ENCODE measurements at places on chromosomes 6 and 20.

DNA sequence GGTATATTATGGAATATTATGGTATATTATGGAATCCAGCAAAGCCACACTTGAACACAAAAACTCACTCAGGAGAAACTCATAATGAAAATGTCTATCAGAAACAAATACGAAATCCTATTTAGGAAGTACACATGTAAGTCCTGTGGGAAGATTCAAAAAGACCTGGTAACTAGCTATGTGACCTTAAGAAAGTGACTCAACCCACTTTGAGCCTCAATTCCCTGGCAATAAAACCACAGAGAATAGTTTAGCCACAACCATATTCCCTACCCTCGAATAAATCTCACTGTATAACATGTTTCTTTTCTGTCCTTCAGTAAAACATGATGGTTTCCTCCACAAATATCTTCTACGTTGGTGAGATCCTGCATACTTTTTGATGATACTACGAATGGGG, 56.4 kb downstream of the ZMYND8 start:
- no peak for DNase-seq

GRCh38 chr6:16602035-16602434, 159.2 kb downstream of the ATXN1 start:
- no peak for DNase-seq

- DNase-seq, result peak; percentile 53
Measured at GRCh38 chr6:43972913-43973300, 154.3 kb downstream of the MRPL14 start.

DNA sequence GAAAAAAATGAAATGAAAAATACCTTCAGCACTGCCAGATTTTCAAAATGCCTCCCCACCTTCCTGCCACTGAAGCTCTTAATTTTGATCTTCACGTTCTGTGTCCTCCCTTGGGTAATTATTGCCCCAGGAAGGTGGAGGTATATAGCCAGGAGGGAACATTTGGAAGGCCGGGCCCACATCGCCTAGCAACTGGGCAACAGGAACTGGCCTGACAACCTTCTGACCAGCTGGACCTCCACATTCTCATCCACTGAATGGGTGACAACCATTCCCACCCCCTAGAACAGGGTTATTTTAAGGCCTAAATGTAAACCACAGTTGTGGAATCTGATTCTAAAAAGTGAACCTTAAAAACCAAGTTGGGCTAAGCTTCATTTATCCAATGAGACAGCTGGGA, 3.2 kb downstream of the RRBP1 start:
- DNase-seq, result no peak

DNA sequence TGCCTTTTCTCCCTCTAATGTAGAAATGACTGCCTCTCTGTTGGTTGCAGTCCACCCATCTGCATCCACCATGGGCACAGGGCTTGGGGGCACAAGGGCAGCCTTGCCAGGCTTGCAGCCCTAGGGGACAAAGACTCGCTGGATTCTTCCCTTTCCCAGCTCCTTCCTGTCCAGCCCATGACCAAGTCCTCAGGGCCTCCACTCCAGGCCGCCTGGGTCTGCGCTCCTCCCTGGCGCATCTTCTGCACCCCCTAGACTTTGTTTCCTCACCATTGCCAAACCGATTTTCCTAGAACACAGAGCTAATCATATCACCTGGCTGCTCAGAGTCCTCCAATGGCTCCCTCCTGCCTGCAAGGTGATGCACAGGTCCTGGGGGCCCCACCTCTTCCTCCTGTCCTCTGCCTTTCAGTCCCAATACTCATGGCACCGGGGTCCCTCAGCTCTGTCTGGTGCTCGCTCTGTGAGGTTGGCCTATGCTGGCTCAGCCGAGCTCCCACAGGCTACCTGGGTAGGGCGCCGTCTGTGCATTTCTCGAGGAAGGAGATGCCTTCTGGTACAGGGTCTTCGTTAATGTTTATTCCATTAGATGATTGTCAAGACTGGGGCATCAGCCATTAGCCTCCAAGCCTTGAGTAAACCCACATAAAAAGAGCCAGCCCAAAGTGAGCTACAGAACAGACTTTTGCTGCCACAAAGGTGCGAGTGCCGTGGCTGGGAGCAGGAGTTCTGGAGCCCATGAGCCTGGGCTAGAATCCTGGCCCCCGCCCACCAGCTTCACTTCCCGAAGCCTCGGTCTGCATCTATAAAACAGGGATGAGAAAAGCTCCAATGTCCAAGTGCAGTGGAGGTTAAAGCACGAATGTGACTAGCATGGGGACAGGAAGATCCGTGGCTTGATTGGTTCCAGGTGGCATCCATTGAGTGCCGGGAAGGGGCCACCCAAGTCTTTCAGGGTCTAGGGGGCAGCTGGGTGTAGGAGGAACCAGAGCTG, 17.7 kb downstream of the PSMG4 start:
- DNase-seq, result no peak

GRCh38 chr6:603265-603664, 53.6 kb downstream of the HUS1B start:
- no peak for DNase-seq

- DNase-seq, result no peak
Measured at GRCh38 chr6:42128460-42129359, 13.7 kb downstream of the C6orf132 start.

- no peak for DNase-seq
Measured at GRCh38 chr20:50857348-50857747, 62.5 kb downstream of the BCAS4 start.

DNA sequence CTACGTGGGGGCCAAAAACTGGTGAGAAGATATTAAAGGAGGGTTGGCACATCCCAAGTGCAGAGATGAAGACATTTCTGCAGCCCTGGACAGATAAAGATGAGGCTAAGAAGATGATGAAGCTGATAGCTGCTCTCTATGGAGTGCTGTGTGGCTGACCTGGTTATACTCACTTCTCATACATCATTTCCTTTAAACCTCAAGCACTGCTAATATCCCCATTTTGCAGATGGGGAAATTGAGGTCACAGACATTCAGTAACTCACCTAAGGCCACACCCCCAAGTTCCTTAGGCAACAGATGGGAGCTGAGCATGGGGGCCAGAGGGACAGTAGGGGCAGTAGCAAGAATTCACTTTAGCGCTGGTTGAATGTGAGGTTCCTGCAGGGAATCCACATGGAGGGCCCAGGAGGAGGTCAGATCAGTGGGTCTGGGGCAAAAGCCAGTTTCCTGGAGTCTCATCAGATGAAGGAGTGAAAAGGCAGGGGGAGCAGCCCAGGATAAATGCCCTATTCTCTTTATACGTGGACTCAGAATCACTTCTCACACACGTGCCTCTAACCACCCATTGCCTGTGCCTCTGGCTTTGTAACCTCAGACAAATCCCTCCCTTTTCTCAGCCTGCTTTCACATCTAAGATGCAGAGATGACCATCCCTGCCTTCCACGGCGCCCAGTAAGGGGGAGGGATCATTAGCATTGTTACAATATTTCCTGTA, 125.8 kb downstream of the NFATC2 start:
- DNase-seq, result no peak

DNA sequence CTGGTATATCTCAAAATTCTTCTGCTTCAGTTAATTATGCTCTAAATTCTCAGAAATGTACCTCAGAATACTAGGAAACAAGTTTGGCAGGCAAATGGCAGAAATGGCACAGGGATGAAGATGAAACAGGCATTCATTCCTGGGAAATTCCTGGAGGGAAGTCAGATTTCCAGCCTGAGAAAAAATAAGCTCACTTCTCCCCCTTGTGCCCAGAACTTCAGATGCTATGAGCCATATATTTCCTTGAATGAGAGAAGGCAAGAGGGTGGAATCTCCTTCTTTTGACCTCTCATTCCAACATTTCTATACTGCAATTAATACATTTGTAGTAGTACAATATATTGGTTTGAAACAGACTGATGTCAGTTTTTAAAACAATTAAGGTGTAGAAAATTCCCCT, 22.8 kb downstream of the RGS17 start:
- no peak for DNase-seq

GRCh38 chr6:62393608-62394007, 107.6 kb upstream of the KHDRBS2 start:
- DNase-seq, result no peak

DNA sequence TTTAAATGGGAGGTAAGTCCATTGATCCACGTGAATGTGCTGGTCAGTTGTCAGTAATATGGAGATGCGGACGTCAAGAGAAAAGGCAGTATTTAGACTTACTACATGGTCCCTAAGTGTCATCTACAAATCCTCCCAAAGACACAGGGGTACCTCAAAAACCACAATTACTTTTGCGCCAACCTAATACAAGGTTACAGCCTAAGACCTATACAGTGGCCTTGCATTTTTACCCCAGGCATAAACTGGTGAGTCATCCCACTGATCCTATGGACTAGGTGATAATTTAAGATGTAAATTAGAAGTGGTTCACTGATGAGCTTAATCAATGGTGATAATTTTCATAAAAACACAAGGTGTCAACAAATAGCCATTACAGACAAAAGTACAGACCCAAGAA, 141.0 kb downstream of the NFATC2 start:
- DNase-seq, result no peak

GRCh38 chr6:92934625-92935024, 484.7 kb downstream of the EPHA7 start:
- DNase-seq, result no peak

- DNase-seq, result no peak
Measured at GRCh38 chr6:108748055-108748454, 100.2 kb upstream of the ARMC2 start.

DNA sequence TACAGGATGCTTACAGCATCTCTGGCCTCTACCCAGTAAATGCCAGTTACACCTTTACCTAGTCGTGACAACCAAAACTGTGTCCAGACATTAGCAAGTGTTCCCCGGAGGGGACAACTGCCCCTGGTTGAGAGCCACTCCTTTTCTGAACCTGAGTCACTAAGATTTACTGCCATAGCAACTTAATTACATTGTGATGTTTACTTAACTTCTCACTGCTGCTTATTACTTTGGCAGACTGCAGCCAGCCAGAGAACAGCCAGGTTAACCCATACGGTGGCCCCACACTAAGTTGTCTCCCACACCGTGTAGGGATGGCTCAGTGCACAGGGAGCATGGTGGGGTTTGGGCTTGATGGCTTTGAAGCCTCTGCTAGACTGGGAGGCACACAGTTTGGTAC, 204.7 kb upstream of the SULF2 start:
- DNase-seq, result no peak

DNA sequence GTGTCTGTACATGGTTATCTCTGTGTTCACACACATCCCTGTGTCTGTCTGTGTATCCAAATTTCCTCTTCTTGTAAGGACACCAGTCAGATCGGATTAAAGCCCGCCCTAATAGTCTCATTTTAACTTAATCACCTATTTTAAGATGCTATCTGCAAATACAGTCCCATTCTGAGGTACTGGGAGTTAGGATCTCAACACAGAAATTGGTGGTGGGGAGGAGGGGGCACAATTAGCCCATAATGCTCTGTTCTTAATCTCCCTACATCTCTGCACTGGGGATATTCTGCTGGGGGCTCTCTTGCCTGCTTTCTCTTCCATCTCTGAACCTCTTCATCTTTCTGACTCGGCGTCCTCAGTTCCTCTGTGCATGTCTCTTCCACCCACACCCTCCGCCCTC, 320.7 kb downstream of the CDC5L start:
- no peak for DNase-seq

DNA sequence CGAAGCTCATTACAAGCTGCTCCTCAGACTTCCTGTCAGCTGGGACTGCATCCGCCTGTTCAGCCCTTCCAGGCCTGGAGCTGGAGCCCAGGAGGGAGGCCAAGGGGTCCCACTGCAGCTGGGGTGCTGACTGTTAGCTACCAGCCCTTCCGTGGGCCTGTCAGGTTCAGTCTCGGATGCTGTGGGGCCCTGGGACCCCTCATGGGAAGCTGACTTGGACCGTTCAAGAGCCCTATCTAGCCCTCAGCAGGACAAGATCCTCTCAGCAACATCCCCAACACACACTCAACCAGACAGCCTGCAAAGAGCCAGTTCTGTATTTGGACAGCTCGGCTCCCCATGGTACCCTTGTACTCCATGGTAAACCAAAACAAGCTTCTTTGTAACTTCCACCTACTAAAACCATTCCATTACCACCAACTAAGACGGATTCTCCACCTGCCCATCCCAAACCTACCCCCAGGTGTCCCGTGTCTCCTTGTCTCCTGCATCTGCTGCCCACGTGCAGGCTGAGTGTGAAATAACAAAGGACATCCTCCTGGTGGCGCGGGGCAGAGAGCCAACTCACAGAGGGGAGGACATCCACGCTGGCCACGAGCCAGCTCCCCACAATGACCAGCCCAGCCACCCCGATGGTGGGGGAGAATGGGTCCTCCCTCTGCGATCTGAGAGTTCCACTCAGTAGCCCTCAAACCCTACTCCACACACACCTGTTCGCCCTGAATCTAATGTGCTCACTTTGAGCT, 111.2 kb downstream of the TAF4 start:
- no peak for DNase-seq

GRCh38 chr20:38547288-38548085, 33.5 kb upstream of the ADIG start:
- no peak for DNase-seq

GRCh38 chr6:114592506-114592905, 249.7 kb upstream of the HS3ST5 start:
- DNase-seq, result no peak

GRCh38 chr6:7145885-7146828, 38.4 kb downstream of the RREB1 start:
- DNase-seq, result no peak

GRCh38 chr6:25458485-25458884, 179.3 kb downstream of the CARMIL1 start:
- no peak for DNase-seq

GRCh38 chr6:98828211-98828788, 6.1 kb upstream of the POU3F2 start:
- DNase-seq, result no peak

GRCh38 chr6:109706513-109706912, 15.4 kb downstream of the FIG4 start:
- DNase-seq, result no peak

DNA sequence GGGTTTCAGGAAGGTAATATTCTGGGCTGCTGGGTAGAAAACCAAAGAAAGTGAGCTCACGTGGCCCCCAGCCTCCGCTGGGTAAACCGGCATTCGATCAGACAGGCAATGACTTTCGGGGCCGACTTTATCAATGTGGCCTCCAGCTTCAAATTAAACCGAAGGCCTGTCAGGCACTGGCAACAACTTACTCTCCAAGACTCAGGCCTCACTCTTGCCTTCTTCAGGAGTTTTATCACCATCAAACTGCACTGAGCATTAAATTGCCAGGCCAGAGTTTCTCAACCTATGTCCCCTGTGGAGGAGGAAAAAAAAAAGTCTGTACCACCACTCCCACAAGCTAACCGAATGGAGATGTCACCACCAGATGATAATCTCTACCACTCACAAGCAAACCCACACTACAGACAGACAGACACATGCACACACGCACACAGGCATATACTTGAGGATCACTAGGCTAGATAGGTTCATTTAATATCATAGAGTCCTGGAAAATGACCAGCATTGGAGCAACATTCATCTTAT, 1.1 kb upstream of the MBOAT1 start:
- DNase-seq, result no peak

GRCh38 chr6:23562554-23562953, 563.5 kb upstream of the NRSN1 start:
- no peak for DNase-seq

GRCh38 chr20:23391707-23392310, 29.5 kb downstream of the NAPB start:
- no peak for DNase-seq
